Ovary (tissue), 10 donors: ENCODE measurements at places on chromosomes 11 and 22. TPM values are rescaled to one million over a fixed set of nuclear protein-coding genes. Genes with fewer than 3 reads are reported as not detected.
A peak's percentile ranks its signal among the peaks of the same experiment; 100 is the strongest.

The OR4C13 gene
- total RNA-seq: not detected

DNA sequence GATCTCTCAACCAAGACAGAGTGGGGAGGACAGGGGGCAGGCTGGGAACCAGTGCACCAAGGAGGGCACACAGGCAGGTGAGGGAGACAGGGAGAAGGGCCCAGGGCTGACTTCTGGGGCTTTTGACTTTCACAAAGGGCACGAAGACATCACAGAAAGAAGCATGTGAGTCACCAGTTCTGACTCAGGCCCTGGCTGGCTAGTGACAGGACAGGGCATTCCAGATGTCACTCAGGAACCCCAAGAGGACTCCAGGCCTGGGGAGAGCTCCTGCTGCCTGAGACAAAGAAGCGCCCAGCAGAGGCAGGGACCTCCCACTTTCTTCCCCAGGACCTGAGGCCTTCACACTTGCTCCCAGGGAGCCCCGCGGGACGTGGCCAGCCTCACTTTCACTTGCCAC is 497.2 kb downstream of the BUD13 start:
- H3K27ac ChIP-seq: no peak overlapping the region
- no peaks in the 10 kb centered on the region for H3K36me3 ChIP-seq
- no peaks in the 10 kb centered on the region for H3K27me3 ChIP-seq
- no peaks in the 10 kb centered on the region for H3K4me1 ChIP-seq
- DNase-seq: no peak

DNA sequence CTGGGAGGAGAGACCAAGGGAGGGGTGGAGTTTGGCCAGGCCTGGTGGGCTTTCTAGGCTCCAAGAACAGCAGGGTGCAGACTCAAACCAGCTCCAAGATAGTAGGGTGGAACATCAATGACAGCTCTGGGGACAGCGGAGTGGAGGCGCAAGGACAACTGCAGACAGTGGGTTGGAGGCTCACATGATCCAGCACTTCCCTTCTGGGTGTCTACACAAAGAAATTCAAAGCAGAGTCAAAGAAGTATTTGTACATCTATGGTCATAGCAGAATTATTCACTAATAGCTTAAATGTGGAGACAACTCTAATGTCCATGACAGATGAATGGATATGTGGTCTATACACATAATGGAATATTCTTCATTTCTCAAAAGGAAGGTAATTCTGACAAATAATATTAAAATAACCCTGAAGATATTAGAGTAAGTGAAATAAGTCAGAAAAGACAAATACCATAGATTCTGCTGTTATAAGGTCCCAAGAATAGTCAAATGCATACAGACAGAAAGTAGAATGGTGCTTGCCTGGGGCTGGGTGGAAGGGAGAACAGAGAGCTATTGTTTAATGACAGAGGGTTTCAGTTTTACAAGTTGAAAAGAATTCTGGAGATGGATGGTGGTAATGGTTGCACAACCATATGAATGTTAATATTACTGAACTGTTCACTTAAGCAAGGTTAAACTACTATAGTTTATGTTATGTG is 5.5 kb upstream of the GAB4 start:
- H3K27me3 ChIP-seq: no peaks in the 10 kb centered on the region
- no peak overlapping the region for H3K27ac ChIP-seq
- DNase-seq: no peak

DNA sequence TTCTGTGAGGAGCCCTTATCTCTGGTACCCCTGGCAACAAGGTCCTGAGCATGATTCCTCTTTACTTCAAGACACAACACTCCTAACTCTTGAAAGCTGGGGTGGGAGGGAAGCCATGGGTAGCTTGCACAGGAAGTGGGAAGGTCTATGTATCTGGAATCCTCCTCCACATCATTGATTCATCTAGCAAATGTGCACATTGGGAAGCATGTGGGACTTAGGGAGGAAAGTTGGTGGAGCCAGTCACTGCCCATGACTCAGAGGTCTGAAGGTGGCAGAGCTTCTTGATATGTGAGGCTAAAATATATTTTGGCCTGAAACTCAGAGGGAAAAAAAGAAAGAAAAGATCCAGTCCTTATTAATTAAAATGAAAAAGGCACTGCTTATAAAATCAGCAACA is 1000.9 kb downstream of the DLG2 start:
- H3K27ac ChIP-seq: no peak overlapping the region
- no peak for DNase-seq
- H3K27me3 ChIP-seq: no peaks in the 10 kb centered on the region

DNA sequence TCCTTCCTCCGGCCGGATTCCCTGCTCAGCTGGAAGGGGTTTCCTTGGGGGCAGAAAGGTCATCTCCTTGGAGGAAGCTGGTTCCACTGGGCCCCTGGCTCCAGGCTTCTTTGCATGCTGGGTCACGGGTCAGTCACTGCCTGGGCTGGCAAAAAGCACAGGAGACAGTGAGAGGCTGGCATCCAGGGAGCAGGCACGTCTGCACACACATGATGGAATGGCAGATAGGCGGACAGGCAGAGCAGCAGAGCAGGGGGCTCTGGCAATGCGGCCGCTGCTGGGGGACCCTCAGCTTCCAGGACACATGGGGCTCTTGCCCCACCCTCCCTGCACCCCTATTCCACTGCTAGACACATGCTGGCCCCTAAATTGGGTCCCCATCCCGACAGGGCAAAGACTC is 40.4 kb downstream of the C11orf58 start:
- no peaks in the 10 kb centered on the region for H3K4me1 ChIP-seq
- no peaks in the 10 kb centered on the region for H3K27me3 ChIP-seq
- no peak for DNase-seq
- no peak overlapping the region for H3K4me3 ChIP-seq

DNA sequence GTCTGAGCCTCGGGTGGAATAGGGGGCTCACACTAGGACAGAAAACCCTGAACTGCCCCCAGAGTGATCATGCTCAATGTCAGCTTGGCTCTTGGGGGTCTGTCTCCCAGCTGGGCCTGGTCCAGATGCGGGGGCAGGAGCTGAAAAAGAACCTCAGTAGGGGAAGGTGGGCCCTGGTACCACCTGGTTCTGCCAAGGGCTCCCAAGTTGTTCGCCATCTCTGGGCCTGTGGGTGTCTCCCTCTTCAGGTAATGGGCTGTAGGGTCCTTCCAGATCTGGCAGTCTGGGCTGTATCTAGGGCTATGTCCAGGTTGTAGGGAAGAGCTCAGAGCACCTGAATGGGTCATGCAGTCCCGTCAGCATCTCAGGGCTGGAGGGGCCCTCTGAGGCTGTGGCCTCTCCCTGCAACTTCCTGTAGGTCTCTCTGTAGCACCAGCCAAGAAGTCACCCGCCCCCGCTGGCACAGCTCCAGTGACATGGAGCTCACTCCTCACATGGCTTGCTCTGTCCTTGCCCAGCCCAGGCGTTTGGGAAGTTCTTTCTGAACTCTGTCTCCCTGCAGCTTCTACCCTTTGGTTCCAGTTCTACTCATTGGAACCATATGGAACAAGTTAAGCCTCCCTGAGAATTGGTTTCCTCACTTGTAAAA is 33.0 kb upstream of the SOX10 start:
- peaks cover 18% of the 10 kb centered on the region for H3K4me1 ChIP-seq
- H3K36me3 ChIP-seq: no peaks in the 10 kb centered on the region
- peak; percentile 89 for DNase-seq
